ENCODE measurements at places on chromosomes 7 and 10. TPM values are rescaled to one million over a fixed set of nuclear protein-coding genes. Genes with fewer than 3 reads are reported as not detected.

Gene STAG3
- total RNA-seq, result 21.7 TPM

Gene ARMC10
- 37.9 TPM for total RNA-seq

Gene WIPF3
- not detected for total RNA-seq

Gene SFRP4
- not detected for total RNA-seq

Gene NPY
- total RNA-seq, result not detected

Gene TAC1
- not detected for total RNA-seq

Gene PDE1C
- not detected for total RNA-seq

Gene CCL24
- not detected for total RNA-seq

Gene RBP3
- not detected for total RNA-seq

Gene NEUROG3
- total RNA-seq, result not detected

Measured in T-helper 2 cell treated with Interferon-gamma antibody and Interleukin-4, amounts not matched to agents 100 ng/mL and 5 ng/mL, for 36 hours (primary cell).